Stimulated activated CD4-positive, alpha-beta T cell treated with anti-CD3 and anti-CD28 coated beads, Interleukin-4, amount 100 ng/mL, for 48 hours (primary cell): ENCODE measurements at places on chromosomes 13 and 19.

GRCh38 chr13:112103961-112104880, 37.3 kb downstream of the SOX1 start:
- no peak for DNase-seq

- no peak for DNase-seq
Measured at GRCh38 chr19:6209233-6209632, 70.5 kb downstream of the MLLT1 start.

- no peak for DNase-seq
Measured at GRCh38 chr13:44407891-44408290, 34.3 kb downstream of the SERP2 start.

DNA sequence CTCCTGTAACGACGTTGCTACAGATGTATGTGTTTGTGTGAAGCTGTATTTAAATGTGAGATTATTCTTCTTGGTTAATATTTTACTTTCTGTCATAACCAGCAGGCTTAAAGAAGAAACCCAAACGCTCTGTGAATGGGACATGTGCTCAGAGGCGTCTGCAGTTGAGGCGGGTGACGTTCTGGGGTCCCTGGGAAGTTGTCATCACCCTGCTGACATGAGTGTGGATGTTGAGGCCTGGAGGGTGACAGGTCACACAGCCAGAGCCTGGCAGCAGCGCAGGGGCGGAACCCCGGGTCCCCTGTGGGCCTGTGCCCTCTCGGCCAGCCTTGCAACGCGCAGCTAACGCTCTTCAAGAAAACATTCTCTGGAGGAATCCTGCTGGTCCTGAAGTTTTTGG, 16.6 kb downstream of the RASA3 start:
- no peak for DNase-seq

DNA sequence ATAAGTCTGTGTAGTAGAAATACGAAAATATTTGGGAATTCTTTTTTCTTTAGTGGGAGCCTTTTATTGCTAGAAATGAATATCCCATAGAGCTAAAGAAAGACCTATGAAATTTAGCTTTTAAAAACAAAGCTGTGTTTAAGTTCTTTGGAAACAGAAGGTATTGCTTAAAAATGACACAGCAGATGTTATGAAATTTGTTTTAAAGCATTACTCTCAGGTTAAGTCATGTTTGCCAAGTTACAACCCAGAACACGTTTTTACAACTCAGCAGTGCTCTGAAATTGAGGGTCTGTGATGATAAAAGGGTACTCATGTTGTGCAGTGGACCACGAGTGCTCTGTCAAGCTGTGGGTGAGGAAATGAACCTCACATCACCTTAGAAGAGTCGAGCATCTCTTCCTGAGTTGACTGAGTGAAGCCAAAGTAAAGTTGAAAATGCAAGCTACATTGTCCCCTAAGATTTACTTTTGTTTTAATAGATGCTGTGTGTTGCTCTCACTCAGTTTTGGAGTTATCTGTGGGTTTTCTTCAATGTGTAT, 161.1 kb downstream of the SHISA2 start:
- DNase-seq, result no peak

DNA sequence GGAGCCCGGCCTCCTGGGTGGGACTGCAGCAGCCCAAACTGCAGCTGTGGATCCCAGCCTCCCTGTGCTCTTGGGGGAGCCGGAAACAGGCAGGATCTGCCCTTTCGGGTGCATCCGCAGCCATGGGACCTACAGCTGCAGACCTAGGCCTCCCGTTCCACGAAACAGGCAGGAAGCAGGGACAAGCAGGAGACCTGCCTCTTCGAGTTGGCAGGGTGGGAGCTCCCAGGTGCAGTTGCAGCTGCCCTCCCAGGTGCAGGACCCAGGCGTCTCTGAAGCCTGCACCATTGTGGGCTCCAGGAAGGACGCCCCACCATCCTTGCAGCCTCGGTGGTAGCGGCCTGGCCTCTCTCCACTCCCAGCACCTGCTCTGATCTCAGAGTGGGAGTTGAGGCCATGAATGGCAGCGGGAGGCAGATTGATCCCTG, 189.0 kb upstream of the KLHL1 start:
- DNase-seq, result no peak

- no peak for DNase-seq
Measured at GRCh38 chr13:33536601-33537000, 251.0 kb upstream of the STARD13 start.

GRCh38 chr13:38415233-38415632, 65.6 kb downstream of the UFM1 start:
- DNase-seq, result no peak

DNA sequence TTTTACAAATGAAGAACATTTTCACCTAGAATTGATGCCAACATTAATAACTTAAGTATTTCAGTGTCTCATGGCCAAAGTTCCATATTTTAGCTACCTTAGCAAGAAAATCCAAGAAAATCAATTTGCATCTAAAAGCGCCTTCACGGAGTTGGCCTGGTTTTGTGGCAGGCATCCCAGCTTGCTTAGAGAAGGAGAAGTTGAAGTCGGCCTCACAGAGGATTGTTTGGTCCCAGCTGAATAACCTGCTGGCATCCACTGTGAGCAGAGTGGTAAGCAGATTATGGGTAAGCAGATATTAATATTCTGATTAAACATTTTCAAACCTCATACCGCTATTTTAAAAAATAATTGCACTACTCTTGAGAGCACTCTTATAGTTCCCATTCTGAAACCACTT, 62.3 kb upstream of the STARD13 start:
- no peak for DNase-seq

DNA sequence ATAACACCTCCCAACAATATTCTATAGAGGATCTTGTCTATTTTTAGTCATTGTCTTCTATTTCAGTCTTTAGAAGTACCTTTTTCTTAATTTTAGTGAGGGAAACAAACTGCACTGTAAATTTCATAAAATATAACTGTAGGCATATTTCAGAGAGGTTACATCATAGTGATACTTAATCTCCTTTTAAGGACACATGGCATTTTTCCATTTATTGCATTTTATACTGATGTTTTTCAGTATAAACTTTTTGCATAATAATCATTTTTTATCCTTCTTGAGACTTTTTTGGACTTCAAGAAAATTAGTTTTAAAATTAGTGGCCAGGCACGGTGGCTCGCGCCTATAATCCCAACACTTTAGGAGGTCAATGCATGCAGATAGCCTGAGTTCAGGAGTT, 6.6 kb downstream of the ZNF700 start:
- DNase-seq, result no peak

DNA sequence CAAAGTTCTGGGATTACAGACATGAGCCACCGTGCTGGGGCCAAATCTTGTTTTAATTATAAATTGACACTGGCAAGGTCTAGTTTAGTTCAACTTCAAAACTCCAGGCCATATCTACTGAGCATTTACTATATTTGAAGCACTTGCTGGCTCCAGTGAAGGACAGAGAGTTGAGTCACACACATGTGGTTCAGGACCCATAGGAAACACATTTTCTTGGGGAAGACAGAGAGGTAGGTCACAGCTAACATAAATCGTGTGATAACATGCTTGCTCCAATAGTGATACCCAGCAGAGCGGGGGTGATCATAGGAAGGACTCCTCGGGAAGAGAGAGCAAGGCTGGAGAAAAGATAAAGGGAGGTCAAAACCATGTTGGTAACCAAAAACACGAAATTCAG, 170.6 kb upstream of the TSC22D1 start:
- no peak for DNase-seq

GRCh38 chr13:98098516-98098915, 44.4 kb upstream of the FARP1 start:
- no peak for DNase-seq

GRCh38 chr13:80070024-80070703, 270.8 kb downstream of the SPRY2 start:
- DNase-seq, result no peak

GRCh38 chr19:31264041-31264778, 85.0 kb downstream of the TSHZ3 start:
- DNase-seq, result no peak

- no peak for DNase-seq
Measured at GRCh38 chr13:109584844-109585361, 201.5 kb downstream of the IRS2 start.

DNA sequence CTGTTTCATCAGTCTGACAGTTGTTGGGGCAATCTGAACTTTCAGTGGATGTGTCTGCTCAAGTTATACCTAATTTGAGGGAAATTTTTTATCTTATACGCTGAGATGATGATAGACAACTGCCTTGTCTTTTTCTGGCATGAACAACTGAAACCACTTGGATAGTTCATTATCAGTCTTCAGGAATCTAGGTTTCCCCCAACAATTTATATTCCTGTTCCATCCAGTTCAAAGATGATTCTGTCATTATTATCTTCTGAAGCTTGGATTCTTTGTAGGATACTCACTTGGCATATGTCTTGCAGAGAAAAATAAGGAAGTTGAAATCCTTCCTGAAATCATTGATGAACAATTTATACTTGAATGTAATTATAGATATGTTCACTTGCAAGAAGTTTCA, 193.7 kb downstream of the LMO7 start:
- DNase-seq, result no peak

- DNase-seq, result no peak
Measured at GRCh38 chr19:40461669-40462221, 3.8 kb downstream of the BLVRB start.

- no peak for DNase-seq
Measured at GRCh38 chr19:14562660-14563589, 8.9 kb downstream of the NDUFB7 start.

DNA sequence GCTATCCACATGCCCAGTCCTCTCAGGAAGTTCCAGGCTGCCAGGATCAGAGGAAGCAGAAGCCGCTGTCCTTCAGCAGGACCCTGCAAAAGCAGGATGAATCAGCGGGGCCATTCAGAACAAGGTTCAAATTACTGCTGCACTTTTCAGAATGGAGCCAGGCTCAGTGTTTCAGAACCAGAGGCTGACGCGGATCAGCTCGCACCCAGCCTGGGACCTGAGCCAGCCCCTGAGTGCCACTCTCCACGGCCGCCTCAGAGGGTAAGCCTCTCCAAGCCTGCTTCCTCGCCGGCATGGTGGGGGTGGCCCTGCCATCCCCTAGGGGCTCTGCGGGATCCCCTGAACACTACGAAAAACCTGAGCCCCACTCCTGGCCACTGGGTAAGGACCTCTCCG, 24.7 kb downstream of the RASA3 start:
- DNase-seq, result no peak

DNA sequence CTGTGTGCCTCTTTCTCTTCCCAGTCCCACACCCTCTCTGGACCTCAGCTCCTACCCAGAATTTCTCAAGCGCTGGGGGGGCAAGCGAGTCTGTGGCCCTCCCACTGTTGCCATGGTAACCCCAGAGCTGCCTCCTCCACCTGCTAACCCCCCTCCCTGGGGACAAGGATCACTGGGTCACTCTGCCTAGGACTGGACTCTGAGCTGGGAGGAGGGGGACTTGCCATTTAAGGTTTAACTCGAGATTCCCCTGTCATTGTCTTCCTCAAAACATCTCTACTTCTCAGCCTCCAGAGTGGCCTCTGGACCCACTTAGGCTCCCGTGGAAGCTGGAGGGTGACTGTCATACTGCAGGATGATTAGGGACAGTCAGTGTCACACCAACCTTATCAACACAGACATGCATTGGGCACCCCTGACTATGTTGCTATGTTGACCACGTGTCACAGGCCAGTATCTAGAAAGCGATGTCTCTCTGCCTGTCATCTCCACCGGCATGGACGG, 2.2 kb downstream of the PALM3 start:
- DNase-seq, result no peak

- no peak for DNase-seq
Measured at GRCh38 chr13:26445092-26445491, 112.4 kb upstream of the WASF3 start.

GRCh38 chr19:10388957-10389356, 8.6 kb upstream of the TYK2 start:
- peak; percentile 82 for DNase-seq
